ENCODE measurements at places on chromosomes 13 and 19.

DNA sequence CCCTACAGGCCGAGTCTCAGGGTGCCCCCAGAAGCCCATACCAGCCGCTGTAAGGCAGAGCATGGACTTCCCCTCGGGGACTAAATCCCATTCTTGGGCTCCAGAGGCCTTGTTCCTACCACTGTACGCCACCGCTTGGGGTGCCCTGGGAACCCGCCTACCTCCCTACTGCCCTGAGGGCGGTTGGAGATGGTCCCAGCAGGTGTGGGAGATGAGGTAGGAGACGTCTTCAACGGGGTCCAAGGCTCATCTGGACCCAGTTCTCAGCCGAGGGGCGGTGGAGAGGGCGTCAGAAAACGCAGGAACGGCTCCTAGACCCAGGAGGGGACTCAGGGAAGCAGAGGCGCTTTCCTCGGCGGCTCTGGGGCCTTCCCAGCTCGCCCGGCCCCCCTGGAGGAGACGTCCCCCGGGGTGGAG lies 833 bp upstream of the ZIK1 start:
- no peak for DNase-seq

GRCh38 chr13:26563713-26564112 lies 6.2 kb downstream of the WASF3 start:
- DNase-seq, result no peak

- DNase-seq, result no peak
Measured at GRCh38 chr13:107438251-107438650, 777.1 kb downstream of the LIG4 start.

- no peak for DNase-seq
Measured at GRCh38 chr19:41413947-41414346, 13.2 kb downstream of the B3GNT8 start.

DNA sequence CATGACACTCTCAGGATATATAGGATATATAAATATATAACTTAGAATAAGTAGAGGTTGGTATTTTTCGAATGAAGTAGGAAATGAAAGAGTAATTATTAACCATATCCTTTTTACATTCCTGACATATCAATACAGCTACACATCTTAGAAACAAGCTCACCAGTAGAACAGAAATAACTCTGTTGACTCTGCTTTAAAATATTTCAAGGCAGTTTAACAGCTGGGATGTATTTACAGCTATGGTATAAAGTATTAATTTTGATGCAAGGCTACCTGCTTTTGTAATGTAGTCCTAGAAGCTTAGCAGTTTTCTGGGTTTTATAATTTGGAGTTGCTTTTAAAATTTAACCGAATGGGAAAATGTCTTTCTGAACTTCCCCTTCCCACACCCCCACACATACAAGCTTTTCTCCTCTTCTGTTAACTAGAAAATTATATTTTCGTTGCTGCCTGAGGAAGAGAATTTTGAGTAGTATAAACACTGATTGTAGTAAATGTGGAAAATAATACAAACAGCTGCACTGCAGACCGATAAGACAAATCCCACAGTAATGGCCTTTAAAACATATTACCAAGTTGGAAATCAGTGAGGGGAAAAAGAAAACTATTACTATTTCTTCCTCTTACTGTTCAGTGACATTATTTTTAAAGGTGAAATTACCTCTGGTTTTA lies 147.7 kb downstream of the GGACT start:
- DNase-seq, result no peak

GRCh38 chr19:1396768-1397679 lies 4.3 kb downstream of the GAMT start:
- DNase-seq, result no peak

DNA sequence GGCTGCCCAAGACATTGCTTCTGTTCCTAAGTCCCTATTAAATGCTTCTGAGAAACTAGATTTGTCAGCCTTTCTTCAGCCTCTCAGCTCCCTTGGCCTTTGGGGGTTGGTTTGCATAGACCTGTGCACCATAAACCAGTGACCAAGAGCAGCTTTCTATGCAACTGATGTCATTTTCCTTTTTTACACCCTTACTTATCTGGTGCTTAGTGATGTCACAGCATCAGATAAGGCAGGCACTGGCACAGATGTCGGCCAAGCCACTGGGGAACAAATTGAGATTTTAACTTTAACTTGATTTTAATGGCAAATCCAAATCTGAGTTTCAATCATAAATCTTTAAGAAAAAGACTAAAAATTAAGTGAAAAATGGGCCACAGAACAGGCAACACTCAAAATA lies 59.8 kb downstream of the RUBCNL start:
- no peak for DNase-seq

- DNase-seq, result no peak
Measured at GRCh38 chr19:8577247-8577646, at the start of gene MYO1F. Gene MYO1F (minus strand): TSS chr19:8577442. CDS start chr19:8577309, 133 bp downstream.

DNA sequence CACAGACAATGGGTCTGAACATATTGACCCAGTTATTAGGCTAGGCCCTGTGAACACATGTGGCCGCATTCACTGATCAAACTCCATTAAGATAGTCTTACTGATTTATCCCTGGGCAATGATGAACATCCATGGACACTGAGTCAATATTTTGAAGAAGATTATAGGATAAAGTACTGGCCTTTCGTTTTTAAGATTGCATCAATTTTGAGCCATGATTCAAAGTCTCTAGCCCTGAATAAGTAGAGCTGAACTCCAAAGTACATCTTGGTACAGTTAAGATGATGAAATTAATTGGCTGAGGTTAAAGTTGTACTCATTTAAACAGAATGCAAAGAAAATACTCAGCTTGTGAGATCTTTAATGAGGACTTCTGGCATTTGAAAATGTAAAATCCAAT lies 1581.9 kb downstream of the EFNB2 start:
- DNase-seq, result no peak

- DNase-seq, result no peak
Measured at GRCh38 chr13:75657111-75657510, 21.0 kb downstream of the LMO7 start.

DNA sequence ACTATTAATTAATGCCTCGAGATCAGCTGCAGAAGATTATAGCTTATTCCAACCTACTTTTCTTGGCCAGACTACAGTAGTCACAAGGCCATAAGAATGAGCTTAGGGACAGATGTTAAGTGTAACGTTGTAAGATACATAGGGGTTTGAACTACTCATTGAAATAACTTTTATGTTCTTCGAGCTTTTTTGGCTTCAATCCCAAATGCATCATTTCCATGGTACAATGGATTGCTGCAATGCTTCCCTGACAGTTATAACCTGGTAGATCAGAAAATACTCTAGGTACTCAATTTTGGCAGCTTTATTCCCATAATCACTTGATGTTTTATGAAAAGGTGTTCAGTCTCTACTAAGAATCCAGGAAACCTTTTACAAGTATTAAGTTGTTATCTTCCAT lies 2216.7 kb upstream of the PCDH20 start:
- DNase-seq, result no peak

- DNase-seq, result no peak
Measured at GRCh38 chr19:29680447-29680846, 15.2 kb downstream of the PLEKHF1 start.

GRCh38 chr13:50030315-50030714 lies 15.1 kb downstream of the KCNRG start:
- DNase-seq, result no peak

GRCh38 chr19:37933937-37934358 lies 26.9 kb downstream of the SIPA1L3 start:
- no peak for DNase-seq

DNA sequence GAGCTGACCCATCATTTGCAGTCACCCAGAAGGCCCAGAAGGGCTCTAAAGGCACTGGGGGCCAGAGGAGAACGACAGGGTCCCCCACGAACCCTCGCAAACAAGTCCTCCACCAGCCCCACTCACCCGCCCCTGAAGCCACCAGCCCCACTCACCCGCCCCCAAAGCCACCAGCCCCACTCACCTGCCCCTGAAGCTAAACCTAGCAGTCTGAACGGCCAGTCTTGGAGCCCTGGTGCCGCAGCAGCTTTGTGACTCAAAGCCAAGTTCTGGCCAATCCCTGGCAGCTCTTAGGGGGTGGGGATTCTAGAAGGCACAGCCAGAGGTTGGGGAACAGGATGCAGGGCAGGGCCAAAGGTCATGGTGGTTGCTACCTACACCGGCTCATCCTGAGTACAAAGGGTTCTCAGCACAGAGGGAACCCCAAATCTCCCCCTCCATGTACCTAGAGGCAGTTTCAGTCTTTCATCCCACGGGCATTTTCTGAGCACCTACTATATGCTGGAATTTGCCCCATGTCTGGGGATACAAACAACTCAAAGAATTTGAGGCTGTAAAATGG lies at the start of gene IQCN:
Gene IQCN (minus strand): TSS at position 234 of the 562 bp plus-strand sequence. CDS start 4,974 bp downstream, outside the sequence.
- no peak for DNase-seq

GRCh38 chr13:100543872-100544602 lies 44.6 kb downstream of the GGACT start:
- DNase-seq, result no peak

- no peak for DNase-seq
Measured at GRCh38 chr19:7856109-7856591, 18.0 kb downstream of the PRR36 start.

DNA sequence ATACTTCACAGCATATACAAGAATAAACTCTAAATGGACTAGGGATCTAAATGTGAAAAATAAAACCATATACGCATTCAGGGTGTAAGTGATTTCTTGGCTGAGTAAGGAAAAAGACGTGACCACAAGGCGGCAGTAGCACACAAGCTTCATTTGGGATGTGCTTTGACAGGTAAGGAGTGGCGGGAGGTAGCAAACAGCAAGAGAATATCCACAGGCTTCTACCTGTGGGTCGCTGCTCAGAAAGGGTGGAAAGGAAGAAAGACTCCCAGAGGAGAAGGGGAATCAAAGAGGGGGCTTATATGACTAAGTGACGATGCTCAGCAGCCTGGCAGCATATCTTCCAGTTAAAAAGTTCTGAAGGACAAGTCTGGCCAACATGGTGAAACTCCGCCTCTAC lies 2.5 kb upstream of the ZNF121 start:
- peak; percentile 57 for DNase-seq

GRCh38 chr19:32824191-32824751 lies 45.3 kb downstream of the SLC7A9 start:
- DNase-seq, result no peak

- no peak for DNase-seq
Measured at GRCh38 chr19:54333586-54334298, 5.2 kb downstream of the LILRA4 start.

- DNase-seq, result no peak
Measured at GRCh38 chr13:35599384-35599783, 122.9 kb upstream of the MAB21L1 start.

GRCh38 chr13:58869566-58869965 lies 1238.0 kb downstream of the PCDH17 start:
- DNase-seq, result no peak

- DNase-seq, result no peak
Measured at GRCh38 chr19:17170538-17171297, 44.4 kb upstream of the USE1 start.

DNA sequence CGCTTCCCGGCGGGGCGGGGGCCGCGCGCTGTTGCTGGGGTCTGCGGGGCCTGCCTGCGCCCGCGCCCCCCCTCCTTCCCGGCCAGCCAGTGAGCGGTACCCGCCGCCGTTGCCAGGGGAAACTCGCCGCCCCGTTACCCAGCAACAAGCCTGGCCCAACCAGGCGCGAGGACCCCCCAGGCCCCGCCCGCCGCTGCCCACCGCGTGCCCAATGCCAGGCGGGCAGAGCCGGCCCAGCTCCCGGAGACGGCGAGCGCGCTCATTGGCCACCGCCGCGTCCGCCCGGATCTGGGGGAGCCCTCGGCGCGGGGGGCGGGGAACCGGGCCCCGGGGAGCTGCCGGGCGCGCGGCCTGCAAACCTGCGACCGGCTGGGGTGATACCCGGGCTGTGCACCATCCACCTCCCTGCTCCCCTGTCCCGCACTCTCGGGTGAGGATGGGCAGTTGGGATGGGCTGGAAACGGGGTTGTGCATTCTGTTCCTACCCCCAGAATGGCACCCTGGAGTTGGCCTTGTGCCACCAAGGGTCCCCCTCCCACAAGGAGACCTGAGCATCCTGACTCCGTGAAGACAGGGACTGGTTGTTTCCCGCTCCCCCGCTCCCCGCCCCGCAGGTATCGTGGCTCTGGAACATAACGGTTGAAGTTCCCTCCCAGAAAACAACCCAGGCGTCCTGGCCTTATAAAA lies 8.8 kb upstream of the BBC3 start:
- DNase-seq, result peak; percentile 55

DNA sequence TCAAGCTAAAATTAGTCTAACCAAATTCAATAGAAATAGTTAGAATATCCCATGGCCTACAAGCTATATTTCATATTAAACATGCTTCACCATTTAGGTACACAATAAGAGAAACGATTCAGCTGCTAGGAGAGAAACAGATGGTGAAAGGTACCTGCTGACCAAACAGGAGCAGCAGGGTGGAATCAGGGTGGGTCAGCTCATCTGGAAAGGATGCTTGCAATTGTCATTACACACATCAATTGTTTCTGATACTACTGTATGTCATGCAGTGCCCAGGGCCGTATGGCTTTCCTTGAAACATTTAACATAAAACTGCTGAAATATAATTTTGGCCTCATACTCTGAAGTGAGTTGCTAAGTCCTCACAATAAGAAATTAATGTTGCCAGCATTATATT lies 776.0 kb downstream of the DACH1 start:
- DNase-seq, result peak; percentile 63

- no peak for DNase-seq
Measured at GRCh38 chr13:71021825-71022422, 845.1 kb downstream of the DACH1 start.

GRCh38 chr19:54207983-54208783 lies 7.5 kb downstream of the RPS9 start:
- no peak for DNase-seq

DNA sequence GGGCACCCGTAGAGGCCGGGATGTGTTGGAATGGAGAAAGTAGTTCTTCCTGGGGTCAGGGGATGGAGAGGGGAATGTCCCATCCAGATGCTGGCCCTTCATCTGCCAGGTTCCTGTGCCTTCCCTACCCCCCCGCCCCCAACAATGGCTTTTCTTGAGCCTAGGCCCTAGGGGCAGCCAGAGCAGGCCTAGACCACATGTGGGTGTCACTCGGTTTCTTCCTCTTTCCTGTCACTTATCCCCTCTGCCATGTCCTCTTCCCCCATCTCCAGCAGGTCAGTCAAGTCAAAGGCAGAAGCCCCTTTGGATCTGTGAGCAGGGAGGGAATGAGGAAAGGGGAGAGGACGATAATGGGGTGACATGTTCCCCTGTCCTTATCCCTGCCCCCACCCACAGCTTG lies 36.4 kb downstream of the LYL1 start:
- DNase-seq, result no peak

- DNase-seq, result no peak
Measured at GRCh38 chr13:30323524-30323923, 16.2 kb upstream of the KATNAL1 start.

DNA sequence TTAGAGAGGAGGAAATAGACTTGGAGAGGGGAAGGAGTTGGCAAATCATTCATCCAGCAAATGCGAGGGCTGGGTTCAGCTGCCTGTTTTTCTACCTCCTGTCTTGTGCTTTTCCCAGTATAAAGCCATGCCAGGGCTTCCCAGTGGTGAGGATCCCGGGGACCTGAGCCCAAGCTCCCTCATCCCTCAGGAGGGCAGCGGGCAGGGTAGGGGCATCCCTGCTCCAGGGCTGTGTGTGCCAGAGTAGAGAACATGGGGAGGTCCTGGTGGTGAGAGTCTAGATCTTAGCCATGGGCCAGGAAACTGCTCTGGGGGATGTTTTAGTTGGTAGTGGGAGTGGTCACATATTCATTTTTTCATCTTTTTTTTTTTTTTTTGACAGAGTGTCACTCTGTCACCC lies 43.6 kb downstream of the GPR12 start:
- DNase-seq, result no peak
